Cerebellar cortex (tissue), 1 donor: ENCODE measurements at places on chromosomes 1 and 21.

DNA sequence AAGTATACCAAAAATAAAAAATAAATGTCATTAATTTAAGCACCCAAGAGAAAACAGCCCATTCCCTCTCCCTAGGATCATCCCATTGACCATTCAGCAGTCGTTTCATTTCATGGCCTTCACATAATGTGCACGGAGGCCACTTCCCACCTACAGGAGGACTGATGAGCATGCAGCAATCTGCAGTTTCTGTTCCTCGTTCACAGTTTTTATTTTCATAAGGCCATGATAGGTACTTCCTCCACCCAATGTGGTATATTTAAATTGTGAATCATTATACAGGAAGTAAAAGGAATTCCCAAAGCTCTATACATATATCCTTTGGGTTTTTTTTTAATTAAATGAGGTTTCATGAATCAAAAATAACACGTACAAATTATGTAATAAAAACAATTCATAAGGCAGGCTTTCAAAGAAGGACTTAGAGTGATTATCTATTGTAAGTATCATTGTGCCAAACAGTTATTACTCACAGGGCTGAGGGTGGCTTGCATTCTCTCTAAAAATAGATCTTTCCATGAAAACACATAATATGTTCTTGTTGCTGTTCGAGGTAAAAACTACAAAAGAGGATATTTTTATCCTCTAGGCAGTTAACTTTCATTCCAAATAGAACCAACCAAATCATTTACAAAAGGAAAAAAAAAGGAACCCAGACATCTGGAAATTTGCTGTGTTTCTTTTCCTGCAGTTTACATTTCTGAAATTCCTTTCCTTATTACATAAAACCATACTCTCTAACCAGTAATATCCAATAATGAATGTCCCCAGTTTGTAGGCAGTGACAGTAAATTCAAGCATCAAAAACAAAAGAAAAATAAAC lies 27.5 kb upstream of the SLC44A3 start:
- DNase-seq = no peak

GRCh38 chr1:172320733-172321132 lies 99.8 kb upstream of the C1orf105 start:
- no peak for DNase-seq

DNA sequence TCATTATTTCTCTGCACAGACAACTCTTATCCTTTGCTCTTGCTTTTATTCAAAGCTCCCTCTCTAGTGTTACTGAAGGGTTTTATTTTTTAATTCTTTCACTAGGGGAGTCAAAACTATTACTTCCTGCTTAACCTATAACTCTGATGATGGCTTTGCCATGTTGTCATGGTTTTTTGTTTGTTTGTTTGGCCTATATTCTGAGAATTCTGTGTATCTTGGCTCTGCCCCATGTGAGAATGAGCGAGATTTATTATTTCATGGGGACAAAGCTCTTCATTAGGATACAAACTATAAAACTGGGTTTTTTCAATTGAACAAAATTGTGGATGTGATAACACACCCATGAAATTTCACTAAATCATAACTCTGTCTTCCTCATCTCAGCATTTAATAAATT lies 190.5 kb upstream of the C1orf105 start:
- DNase-seq = no peak

DNA sequence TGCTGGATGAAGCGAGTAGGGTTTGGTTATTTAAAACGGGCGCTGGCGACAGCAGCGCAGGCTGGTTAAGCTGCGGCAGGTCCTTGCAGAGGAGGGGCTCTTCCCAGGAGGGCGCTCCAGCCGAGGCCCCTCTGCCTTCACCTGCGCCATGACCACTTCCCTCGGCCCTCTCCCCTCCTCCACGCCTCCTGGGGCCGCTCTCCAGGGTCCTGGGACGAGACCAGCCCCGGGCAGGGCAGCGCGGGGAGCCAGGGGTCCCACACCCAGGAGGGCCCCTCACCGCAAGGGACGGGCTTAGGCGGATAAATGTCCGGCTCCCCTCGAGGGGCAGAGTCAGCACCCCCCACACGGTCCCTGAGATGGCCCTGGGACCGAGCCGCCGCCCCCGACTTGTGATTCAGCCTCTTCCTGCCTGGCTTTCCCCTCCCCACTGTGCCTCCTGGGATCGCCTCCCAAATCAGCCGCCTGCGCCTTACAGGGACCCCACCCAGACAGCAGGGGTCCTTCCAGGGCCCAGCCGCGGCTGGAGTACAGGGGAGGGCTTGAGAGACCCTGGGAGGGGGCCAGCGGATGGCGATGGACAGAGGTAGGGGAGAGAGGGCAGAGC lies 380.7 kb downstream of the MATN1 start:
- no peak for DNase-seq

DNA sequence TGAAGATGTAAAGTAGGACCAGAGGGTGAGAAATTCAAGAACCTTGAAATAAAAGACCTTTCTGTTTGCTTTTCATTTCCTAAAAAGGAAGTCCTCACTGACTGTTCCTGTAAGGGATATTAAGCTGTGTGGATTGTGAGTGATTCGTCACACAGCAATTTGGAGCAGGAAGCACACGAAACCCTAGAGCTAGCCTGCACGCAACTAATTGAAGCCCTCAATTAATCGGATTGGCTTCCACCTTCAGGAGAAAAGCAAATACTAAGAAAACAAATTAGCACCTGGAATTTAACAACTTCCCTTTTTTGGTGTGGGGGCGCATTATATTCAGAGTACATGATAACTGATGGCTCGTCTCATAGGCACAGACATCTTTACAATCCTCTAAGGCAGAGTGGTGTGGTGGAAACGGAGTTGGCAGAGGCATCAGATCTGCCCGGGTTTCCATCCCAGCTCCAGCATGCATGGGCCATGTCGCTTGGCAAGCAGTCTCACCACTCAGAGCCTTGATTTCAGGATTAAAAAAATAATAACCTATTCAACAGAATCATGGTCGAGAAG lies 95.2 kb downstream of the KCNJ15 start:
- DNase-seq = no peak

DNA sequence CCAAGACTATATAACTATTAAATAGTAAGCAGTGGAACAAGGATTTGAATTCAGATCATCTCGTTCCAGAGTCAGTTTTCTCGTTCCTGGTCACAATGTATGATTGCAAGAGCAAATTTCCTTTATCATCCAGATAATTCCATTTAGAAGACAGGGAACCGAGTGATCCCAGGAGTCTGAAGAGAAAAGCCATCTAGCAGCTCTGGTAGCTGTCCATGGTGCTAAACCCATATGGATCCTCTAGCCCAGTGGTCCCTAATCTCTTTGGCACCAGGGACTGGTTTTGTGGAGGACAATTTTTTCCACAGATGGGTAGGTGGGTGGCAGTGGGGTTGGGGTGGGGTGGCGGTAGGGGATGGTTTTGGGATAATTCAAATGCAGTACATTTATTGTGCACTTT lies 229.4 kb downstream of the PTPRU start:
- DNase-seq = no peak

- DNase-seq = no peak
These were observed 12.4 kb downstream of the EPB41 start for GRCh38 chr1:28926629-28927265.
